H4 (cell line): ENCODE measurements at places on chromosomes 2 and 18. TPM values are rescaled to one million over a fixed set of nuclear protein-coding genes. Genes with fewer than 3 reads are reported as not detected.
A peak's percentile ranks its signal among the peaks of the same experiment; 100 is the strongest.

The CRYGA gene
- not detected in 2 replicates for total RNA-seq

GRCh38 chr18:37584952-37585695 lies 19.5 kb upstream of the CELF4 start:
- DNase-seq = no peak

The KIF5C gene
- 1.7 and 2.6 TPM in 2 replicates for total RNA-seq

The IRS1 gene
- total RNA-seq = 3.4 and 6.0 TPM in 2 replicates

GRCh38 chr2:74206180-74206688 lies 7.8 kb downstream of the MTHFD2 start:
- DNase-seq = peak; percentile 47

GRCh38 chr2:10237392-10238321 lies 65.0 kb upstream of the HPCAL1 start:
- no peak for DNase-seq

GRCh38 chr18:61892683-61893308 lies at the start of gene RNF152:
Gene RNF152, minus strand, starts transcription at chr18:61893007. Its CDS starts 76,544 bp downstream, at chr18:61816463.
- no peak for DNase-seq

GRCh38 chr2:145777914-145778313 lies 1258.0 kb upstream of the ZEB2 start:
- DNase-seq = no peak

The FAP gene
- 2.1 and 3.3 TPM in 2 replicates for total RNA-seq

DNA sequence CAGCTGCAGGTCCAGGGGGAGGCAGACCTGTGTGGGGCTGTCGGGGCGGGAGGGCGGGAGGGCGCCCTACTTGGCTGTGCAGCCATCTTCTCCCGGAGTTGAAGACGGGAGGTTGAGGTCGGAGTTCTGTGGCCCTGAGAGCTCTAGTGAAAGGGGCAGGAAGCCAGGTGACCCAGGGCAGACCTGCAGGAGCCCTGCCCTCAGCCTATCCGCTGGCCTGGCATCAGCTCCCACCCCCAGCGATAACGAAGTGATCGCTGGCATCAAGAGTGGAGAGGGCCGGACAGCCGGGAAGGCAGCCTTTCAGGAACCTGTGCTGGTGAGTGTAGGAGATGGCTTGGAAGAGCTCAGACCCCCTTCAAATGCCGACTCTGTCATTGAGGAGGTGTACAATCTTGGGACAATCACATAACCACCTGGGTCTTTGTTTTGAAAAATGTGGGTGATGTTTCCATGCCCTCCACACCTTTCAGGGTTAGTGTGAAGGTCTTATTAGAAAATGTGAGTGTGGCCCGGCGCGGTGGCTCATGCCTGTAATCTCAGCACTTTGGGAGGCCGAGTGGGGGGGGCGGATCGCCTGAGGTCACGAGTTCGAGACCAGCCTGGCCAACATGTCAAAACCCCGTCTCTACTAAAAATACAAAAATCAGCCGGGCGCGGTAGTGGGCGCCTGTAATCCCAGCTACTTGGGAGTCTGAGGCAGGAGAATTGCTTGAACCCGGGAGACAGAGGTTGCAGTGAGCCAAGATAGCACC lies 1.3 kb downstream of the ARHGEF4 start:
- DNase-seq = no peak

The SLC5A7 gene
- not detected in 2 replicates for total RNA-seq

The NYAP2 gene
- total RNA-seq = 0.53 and 0.95 TPM in 2 replicates

The CD8A gene
- not detected in 2 replicates for total RNA-seq

DNA sequence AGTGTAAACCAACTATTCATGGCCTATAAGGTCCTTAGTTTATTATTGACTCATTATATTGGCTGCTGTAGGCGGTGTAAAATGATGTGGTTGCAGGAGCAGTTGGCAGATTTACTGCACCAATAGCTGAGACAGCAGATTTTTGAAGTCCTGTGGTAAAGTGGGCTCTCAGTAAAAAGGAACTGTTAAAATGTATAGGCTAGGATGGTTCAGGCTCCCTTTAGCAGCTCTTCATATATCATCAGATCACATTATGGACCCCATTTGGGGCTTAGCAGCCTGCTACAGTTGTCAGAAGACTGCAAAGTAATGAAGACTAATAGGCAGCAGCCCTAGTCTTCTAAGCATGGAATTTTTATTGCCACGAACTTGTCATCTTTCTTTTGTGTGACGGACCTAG lies 27.8 kb downstream of the MTX2 start:
- no peak for DNase-seq

- no peak for DNase-seq
Measured at GRCh38 chr2:177393203-177393755, 706 bp downstream of the AGPS start.

The REEP1 gene
- total RNA-seq = 1.6 and 1.8 TPM in 2 replicates

The UGT1A8 gene
- not detected in 2 replicates for total RNA-seq

DNA sequence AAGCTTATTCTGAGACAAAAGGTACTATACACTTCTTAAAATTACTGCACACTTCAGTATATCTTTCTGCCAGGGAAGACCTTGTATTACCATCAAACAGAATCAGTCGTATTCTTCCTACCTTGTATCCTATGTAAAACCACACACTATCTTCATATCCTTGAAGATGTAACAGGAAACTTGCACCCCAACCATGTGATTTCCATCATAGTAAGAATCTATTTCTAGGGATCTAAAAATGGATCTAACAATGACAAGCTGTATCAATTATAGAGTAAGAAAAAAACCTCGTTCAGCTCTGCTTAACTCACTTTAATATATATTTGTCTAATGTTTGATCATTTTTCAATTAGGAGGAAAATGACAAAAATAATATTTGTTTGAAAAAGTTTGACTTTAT lies 60.2 kb downstream of the WDR75 start:
- no peak for DNase-seq

- no peak for DNase-seq
Measured at GRCh38 chr2:192139813-192140212, 54.9 kb downstream of the TMEFF2 start.

GRCh38 chr2:147389218-147389617 lies 455.6 kb upstream of the ACVR2A start:
- DNase-seq = no peak

The ASPRV1 gene
- 0.23 TPM in 1 of 2 replicates, not detected in the other for total RNA-seq

The IL1RL1 gene
- total RNA-seq = not detected in 2 replicates

The REL gene
- total RNA-seq = 2.9 and 3.0 TPM in 2 replicates

DNA sequence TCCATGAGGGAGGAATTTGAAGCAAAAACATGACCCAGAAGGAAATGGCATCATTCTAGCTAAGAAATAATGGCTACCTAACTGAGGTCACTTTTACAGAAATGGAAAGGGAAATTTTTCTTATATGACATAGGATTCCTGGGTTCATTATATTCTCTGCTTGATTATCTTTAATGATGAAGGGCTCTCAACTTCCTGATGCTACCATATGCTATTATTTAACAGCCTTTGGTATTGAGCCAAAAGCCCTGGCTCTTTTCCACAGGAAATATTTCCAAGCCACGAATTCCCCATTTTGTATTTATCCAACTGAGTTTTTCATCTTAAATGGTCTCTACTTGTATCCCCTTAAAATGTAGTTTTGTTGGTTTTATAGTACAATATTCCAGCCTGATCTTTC lies 63.2 kb upstream of the NPAS2 start:
- no peak for DNase-seq
